ENCODE measurements at places on chromosomes 2 and 18.

DNA sequence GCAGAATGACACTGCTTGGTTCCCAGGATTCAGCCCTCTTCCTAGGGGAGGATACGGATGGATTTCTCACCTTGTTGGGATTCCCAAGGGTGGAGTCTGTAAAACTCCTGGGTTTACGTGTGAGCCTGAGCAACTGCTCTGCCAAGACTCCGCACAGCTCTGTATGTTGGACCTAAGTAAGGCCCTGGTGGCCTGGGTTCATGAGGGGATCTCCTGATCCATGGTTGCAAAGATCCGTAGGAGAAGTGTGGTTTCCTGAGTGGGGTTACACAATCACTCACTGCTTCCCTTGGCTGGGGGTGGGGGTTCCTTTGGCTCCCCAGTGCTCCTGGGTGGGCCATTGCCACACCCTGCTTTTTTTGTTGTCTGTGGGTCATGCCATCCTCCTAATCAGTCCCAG, 37.7 kb downstream of the ANKRD12 start:
- DNase-seq: no peak

- DNase-seq: no peak
These were observed 118.5 kb downstream of the AGAP1 start for GRCh38 chr2:235612181-235612950.

GRCh38 chr2:138381373-138381772, 120.2 kb upstream of the SPOPL start:
- no peak for DNase-seq

DNA sequence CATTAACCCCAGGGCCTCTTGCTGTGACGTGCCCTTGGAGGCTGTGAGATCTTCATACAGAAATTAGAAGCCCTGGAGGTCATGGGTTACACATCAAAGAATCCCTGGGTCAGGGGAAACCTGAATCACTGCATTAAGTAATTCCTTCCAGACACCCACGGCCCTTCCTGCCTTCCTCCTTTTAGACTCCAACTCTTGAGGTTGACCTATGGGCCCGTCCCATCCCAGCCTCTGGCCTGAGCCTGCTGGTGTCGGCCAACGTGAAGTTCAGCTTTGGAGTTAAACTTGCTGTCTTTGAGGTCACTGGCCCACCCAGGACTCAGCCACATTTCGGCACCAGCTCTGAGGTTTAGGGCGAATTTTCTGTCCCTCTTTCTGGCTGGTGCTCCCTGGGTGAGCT, 198.3 kb downstream of the ACKR3 start:
- no peak for DNase-seq

GRCh38 chr2:13137679-13138078, 420.9 kb downstream of the TRIB2 start:
- DNase-seq: no peak

GRCh38 chr2:58449286-58450010, 208.3 kb upstream of the FANCL start:
- DNase-seq: no peak

- DNase-seq: no peak
These were observed 17.5 kb upstream of the HPCAL1 start for GRCh38 chr2:10285191-10285555.

DNA sequence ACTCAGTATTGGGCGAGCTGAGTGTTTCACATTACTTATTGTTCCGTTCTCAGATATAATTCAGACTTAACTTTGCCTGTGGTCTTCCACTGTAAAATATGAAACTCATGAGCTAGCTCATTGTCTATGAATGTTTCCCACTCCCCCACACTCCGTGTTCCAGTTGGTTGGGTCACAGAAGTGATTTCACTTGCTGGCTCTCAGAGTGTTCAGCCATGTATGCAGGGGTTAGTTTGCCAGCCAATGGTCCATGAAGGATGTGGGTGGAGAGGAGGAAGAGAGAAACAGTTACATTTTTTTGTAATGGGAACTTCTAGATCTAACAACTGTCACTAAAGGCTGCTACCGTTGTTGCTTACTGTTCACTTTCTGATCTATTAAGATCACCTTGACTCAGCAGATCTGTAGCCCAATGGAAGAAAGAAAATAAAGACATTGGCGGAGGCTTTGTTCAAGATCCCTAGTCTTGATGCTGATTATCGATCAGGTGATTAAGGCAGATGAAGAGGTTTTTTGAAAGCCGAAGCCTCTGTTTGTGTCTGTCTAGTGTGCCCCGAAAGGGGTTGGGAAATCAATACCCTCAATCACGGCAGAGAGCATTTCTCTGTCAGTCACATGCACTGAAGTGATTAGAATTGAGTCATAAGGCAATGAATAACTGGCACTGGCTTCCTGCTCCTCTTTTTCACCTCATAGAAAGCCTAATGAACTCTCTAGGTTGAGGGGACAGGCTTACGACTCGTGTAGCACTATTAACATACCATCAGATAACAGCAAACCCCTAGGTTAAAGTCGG, 279.7 kb upstream of the FIGN start:
- no peak for DNase-seq

DNA sequence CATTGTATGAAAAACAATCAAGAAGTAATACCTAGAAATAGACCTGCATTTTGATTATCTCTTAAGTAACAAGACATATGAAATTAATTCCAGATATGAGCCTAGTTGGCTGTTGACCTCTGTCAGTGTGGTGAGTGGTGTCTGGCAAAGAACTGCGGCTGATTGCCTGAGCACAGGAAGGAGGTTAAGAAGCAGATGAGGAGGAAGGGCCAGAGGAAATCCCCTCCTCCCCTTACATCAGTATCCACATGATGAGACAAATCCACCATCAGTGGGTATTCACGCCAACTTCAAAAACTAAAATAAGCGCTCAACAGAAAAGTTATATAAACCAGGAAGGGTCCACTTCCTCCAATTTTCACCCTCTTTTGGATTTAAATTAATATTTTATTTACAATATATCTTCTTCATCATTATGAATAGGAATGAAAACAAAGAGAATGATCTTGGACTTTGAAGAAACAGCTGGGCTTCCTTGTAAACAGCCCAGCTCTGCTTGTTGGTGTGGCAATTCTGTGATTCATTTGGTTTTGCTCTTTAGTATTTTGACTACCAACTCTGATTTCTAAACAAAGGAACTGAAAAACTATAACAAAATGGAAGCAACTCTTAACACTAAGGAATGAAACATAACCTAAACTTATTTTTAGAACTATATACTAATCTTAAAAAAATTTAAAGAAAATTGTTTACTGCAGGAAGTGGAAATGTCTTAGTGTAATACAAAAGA, 27.3 kb downstream of the RFTN2 start:
- no peak for DNase-seq

DNA sequence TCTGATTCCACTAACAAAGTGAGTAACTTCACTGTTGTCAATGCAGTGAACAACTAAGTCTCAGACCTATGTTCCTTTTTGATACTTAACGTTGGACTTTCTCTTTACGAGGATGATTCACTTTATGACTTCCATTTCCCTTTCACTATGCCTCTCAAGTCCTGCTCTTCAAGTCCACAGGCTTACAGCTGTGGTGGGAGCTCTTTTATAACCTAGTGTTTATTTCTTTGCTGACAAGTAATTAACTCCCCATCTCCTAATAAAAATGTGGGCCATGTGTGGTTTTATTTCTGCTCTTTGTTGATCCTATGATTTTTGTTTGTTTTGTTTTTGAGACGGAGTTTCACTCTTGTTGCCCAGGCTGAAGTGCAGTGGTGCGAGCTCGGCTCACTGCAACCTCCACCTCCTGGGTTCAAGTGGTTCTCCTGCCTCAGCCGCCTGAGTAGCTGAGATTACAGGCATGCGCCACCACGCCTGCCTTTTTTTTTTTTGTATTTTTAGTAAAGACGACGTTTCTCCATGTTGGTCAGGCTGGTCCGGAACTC, 142.1 kb downstream of the USP34 start:
- DNase-seq: no peak

DNA sequence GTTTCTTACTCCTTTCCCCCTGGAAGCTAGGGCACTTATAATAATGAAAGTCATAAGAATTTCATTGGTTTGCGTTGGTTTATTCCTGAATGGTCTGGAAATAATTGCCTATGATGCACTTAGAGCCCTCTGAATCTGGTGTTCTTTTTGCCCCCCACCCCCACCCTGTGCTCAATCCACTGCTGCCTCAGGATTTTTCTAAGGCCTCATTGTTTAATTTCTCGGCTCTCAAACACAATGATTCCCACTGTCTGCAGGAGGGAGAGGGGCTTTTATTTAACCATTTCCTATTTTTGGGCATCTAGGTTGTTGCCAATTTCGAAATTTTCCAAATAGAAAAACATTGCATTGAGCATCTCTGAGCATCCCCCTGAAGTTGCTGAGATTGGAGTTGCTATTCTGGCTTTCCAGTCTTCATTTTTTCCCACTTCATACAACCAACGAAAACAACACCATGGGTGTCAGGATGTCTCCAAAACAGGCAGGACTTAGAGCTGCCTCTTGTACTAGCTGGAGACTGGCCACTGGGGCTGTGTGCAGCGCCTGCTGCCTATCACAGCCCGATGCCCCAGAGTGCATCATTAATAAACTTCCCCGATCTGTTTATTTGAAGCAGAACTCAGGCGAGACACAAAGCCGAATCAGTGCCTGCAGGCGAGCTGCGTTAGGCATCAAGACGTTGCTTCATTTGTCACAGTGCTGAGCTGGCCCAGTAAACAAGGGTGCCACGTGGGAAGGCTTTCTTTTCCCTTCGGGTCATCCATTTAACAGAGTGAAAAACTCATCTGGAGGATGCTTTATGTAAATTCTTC, 1.8 kb upstream of the PCARE start:
- DNase-seq: no peak

- no peak for DNase-seq
These were observed 17.9 kb downstream of the LPIN1 start for GRCh38 chr2:11764359-11764758.

DNA sequence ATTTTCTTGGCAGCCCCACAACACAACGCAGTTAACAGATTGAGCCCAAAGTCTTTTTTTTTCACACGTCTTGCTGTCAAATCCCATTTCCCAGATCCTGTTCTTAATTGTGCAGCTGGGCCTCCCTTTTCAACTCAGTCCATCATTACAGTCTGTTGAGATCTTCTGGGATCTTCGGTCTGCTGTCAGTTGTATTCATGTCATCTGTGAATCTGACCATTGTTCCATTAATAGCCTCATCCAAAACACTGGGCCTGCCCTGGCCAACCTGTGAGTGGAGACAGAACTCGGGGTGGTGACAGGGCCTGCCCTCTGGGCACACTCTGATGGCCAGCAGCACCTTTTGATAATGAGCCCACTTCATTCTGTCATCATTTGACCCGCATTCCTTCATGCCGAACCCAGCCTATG, 39.7 kb upstream of the SEMA4C start:
- no peak for DNase-seq

GRCh38 chr2:167874812-167875211, 372.6 kb downstream of the STK39 start:
- no peak for DNase-seq

- no peak for DNase-seq
These were observed 10.8 kb upstream of the SNED1 start for GRCh38 chr2:240987588-240987987.

- no peak for DNase-seq
These were observed 1888.7 kb upstream of the PIK3C3 start for GRCh38 chr18:40066368-40066767.

DNA sequence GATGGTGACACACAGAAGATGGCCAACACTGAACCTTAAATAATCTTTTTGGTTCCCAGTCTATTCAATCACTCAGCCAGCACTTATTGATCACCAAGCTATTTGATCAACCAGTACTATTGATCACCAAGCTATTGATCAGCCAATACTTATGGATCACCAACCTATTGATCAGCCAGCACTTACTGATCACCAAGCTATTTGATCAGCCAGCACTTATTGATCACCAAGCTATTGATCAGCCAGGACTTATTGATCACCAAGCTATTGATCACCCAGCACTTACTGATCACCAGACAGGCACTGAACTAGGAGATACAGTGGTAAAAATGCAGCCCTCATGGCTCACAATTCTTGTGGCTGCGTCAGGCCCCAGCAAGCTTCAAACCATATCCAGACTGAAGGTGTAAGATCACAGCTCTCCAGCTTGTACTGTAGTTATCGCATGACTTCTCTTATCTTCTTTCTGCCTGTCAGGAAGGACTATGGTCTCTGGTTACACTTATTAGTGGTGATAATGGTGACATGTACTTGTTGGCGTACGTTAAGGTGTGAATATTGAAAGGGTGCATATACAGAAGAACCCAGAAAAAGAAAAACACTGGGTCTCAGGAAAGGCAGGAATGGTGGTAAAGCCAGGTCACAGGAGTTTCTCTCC, 18.4 kb upstream of the B3GNT2 start:
- DNase-seq: no peak

DNA sequence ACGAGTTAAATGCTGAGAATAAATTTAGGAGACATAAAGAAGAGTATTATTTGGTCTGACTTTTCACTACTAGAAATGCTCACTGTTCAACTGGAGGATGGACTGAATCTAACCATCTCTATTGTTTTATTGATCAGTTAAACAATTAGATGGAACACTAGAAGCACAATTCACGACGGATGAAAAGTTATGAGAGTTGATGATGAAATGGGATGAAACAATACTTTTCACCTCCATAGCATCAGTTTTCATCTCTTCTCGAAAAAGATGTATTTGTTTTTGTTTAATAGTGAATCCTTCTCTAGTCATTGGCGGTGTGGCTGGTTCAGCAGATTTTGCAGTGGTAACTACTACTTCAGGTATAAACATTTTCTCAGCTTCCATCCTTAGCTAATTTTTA, 19.3 kb downstream of the TTN start:
- no peak for DNase-seq

DNA sequence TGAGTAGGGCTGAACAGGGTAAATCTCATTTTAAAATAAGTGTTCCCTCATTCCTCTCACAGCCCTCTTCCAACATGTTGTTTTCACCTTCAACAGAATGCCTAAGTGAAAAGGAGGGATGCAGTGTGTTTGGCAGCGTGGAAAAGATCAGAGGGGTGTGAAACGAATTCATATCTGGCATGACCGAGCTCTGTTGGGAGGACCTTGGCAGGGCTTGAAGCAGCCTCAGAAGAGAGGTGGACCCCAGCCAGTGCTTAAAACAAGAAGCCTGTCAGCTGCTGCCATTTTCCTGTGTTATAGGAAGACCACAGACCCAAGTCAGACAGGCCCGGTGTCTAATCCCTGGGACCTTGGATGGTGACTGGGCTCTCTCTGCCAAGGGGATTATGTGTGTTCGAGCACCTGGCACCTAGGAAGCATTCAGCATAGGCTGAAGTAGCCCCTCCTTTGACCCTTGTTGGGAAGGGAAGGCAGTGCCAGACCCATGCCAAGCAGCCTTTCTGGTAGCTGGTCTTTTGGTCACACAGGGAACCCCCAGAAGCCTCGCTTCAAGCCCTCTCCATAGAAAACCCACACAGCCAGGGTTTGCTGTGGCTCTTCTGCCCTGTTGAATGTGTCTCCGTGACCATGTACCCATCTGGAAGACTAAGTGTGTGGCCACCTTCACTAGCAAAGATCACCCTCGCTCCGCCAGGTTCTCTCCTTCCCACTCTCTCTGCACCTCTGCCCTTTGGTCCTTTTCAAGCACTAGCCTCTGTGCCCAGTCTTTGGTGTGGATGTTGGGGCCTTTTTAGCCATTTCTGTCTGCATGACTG, 87.5 kb upstream of the ST3GAL5 start:
- DNase-seq: no peak

GRCh38 chr2:196101325-196101991, 32.8 kb upstream of the DNAH7 start:
- DNase-seq: peak; percentile 10

- no peak for DNase-seq
These were observed 50.2 kb downstream of the COL4A3 start for GRCh38 chr2:227214622-227215041.

- no peak for DNase-seq
These were observed 2.9 kb downstream of the CLHC1 start for GRCh38 chr2:55229221-55229620.
